Femur (tissue), 1 donor: ENCODE measurements at places on chromosomes 4 and X.

GRCh38 chr4:5198656-5199541 is 147.6 kb downstream of the STK32B start:
- no peak for DNase-seq

DNA sequence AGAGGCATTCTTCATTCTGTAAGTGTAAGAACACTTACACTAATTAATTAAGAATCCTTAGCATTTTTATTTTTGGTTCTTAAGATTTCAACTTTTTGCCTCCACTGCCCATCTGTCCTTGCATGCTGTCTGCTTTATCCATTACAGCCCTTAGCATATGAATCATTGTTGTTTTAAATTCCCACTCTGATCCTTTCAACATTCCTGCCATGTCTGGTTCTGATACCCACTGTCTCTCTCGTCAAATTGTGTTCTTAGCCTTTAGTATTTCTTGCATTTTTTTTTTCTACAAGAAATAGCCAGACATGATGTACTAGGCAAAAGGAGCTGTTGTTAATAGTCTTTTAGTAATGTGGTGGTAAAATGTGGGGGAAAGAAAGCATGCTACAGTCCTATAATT is 1360.0 kb downstream of the TECRL start:
- no peak for DNase-seq

DNA sequence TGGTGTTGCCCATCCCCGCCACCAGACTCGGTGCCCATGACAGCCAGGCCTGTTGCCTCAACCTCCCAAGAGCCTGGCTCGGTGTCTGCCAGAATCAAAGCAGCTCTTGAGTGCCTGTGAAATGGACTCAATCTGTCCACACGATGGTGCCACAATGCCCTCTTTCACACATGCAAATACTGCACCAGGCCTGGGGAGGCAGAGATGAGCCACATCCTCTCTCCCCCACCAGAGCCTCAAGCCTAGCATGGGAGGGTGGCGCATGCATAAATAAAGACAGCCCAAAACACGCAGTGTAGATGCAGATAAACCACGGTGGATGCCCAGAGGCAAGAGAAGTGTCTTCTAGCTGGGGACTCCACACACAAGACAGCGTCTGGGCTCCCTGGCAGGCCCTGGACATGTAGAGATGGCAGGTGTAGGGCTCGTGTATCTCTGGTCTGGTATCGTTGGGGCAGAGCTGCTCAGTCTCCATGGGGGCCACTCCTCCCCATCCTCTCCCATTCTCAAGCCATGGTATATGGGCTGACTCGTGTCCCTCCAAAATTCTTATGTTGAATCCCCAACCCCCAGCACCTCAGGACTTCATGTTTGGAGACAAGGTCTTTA is 65.6 kb downstream of the JAKMIP1 start:
- DNase-seq = no peak

DNA sequence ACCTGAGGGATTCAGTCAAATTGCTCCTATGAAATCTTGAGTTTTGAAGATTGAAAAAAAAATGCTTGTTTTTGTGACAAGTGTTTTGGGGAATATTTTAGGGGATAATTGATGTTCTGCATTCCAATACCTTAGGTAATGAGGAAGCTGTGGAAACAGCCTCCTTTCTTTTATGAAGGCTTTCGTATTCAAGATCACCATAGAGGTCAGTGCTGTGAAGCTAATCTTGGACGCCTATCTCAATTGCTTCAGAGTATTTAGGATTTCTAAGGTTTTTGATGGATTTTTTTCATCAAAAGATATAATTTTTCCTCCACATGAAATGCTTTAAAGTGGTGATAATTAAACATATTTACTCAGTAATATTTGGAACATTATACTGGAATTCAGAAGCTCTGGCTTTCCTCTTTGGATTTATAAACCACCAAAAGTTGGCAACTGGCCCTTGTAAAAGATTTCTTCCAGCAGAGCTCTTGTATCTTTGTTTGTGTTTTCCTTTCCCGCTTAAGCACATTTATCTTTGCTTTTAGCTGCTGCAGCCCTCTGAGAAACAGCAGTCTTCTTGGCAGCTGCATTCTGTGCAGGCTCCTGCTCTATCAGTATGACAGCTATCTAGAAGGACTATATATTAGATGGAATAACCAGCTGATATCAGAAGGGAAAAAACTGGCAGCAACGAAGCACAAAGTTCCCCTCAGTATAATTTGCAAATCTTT is 63.7 kb downstream of the HMGB2 start:
- DNase-seq = no peak
